ENCODE measurements at places on chromosomes 4 and X. TPM values are rescaled to one million over a fixed set of nuclear protein-coding genes. Genes with fewer than 3 reads are reported as not detected.

Gene SATL1
- total RNA-seq: not detected

DNA sequence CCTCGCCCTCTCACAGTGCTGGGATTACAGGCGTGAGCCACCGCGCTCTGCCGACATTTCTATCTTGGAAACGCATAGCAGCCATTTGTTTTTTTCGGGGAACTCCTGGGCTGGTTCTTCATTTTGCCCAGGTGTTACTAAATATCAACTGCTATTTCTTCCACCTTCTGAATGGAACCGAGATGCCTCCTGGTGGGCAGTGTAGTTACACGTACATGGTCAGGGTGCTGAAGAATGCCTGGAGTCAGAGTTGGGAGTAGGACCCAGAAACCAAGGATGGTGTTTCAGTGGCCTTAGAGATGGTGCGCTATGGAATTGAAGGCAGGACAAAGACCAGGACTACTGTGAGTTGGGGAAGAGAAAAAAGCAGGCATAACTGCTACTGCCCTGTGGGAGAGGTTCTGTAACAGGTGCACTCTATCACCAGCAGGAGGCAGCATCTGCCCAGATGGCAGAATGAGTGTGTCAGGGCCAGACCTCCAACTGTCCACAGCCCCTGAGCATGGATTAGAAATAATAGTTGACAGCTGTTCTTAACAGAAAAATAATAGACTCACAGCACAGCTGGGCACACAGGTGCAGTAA is 81.7 kb downstream of the ZC4H2 start:
- peak; percentile 21 for DNase-seq

DNA sequence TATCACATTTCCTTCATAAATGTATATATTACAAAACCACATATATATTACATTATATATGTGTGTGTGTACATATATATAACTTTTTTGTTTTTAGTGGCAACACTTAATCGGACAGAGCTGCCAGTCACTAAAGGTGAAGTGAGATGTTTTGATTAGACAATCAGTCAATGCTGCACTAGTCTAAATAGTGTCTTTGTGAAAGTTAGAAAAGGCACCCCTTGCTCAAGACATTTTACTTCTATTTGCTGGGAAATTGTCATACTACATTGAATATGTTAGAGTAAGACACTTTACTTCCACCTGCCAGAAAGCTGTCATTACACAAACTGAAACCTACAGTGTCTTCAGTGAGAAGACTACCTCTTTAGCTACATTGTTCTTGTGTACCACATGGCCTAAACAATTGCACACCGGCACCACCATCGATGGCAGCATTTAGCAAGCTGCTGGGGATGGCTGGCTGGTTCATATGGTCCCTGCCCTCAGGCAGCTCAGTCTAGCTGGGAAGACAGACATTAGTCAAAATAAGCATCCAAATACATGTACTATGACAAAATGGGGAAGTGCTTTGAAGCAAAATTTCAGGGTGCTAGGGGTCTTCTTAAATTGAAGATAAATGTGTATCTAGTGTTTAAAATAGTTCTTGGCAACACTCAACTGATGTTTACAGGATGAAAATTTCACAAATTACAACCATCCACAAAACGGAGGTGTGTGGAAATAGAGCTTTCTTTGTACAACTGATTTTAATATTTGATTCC is 148.1 kb upstream of the GATB start:
- no peak for DNase-seq

Gene MSANTD1
- total RNA-seq: 1.4 TPM

- peak; percentile 8 for DNase-seq
These were observed 69.2 kb downstream of the BLTP1 start for GRCh38 chr4:122221322-122221721.

GRCh38 chrX:106201502-106202178 is 33.5 kb downstream of the PWWP3B start:
- no peak for DNase-seq

DNA sequence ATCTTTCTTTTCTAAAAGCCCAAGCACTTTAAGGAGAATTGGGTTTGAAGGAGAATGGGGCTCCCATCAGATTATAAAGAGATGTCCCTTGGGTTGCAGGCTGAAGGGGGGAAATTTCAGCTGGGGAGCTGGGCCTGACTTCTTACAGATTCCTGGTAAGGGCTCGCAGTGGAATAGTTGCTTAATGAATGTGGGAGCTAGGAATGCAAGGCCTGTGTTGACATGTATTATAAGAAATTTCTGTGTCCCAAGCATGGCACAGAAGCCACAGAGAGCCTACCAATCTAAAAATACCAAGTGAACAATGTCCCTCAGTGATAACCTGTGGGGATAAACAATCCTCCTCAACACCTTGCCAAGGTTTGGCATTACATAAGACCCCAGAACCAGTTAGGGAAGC is 39.3 kb upstream of the WNK3 start:
- no peak for DNase-seq

Gene TSPAN6
- 2.3 TPM for total RNA-seq

GRCh38 chrX:138191998-138192397 is 519.5 kb downstream of the FGF13 start:
- DNase-seq: no peak

- no peak for DNase-seq
These were observed 285.4 kb upstream of the BOD1L1 start for GRCh38 chr4:13912966-13913365.

Gene CT45A3
- total RNA-seq: not detected

DNA sequence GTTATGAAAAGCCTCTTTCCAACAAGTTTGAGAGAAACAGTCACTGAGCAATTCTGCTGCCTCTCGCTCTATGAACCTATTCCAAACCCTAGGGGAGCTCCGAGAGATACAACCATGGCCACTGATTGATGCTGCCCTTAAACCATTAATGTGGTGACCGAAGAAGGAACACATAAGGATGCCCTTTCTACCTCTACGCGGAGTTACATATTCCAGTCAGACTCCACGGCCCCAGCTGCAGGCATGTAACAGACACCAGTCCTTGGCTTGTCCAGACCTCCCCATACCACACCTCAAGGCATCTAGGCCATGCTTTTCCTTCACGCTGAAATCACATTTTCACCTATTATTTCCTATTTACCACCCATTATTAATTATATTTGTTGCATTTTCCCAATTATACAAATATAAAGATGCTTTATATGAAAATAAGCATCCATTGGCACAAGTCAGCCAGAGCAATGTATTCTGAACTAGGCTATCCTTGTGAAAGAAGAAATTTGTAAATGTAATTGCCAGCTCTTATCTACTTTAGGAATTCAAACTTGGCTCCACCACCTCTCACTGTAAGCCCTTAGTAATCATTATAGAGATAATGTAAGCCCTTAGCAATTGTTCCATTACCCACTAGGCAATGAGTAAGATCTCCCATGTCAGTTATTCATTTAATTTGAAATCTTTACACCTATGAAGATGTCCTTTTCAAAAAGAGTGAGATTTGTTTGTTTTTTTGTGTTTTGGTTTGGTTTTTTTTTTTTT is 338.4 kb downstream of the NR3C2 start:
- DNase-seq: no peak

Gene DGKK
- total RNA-seq: 0.11 TPM

GRCh38 chr4:39614487-39615162 is 24.0 kb downstream of the SMIM14 start:
- DNase-seq: no peak

Gene PWWP3B
- not detected for total RNA-seq

Gene BEND2
- not detected for total RNA-seq
